ENCODE measurements at places on chromosomes 6 and 20. TPM values are rescaled to one million over a fixed set of nuclear protein-coding genes. Genes with fewer than 3 reads are reported as not detected.

TFAP2A gene
- not detected for total RNA-seq

SNAP91 gene
- total RNA-seq = not detected

CALHM4 gene
- 0.25 TPM for total RNA-seq

DSP gene
- 59.2 TPM for total RNA-seq

DDX43 gene
- total RNA-seq = 0.32 TPM

NOX3 gene
- total RNA-seq = not detected

TBXT gene
- total RNA-seq = not detected

IPCEF1 gene
- total RNA-seq = 0.32 TPM

ASCC3 gene
- total RNA-seq = 111 TPM

ADGB gene
- total RNA-seq = not detected

GLP1R gene
- total RNA-seq = not detected

KHDC1L gene
- not detected for total RNA-seq

MUC22 gene
- total RNA-seq = not detected

PPP1R3G gene
- total RNA-seq = 0.16 TPM

GRM1 gene
- under 0.01 TPM for total RNA-seq

NKX2-2 gene
- total RNA-seq = not detected

ID4 gene
- 0.19 TPM for total RNA-seq

SYNGAP1 gene
- 2.6 TPM for total RNA-seq

PRPH2 gene
- 0.49 TPM for total RNA-seq

SDCBP2 gene
- total RNA-seq = 6.0 TPM

HSPA1L gene
- 1.8 TPM for total RNA-seq

C20orf96 gene
- 4.2 TPM for total RNA-seq

PACRG gene
- not detected for total RNA-seq

RGS17 gene
- 0.65 TPM for total RNA-seq

TRAPPC3L gene
- total RNA-seq = under 0.01 TPM

LAMA5 gene
- total RNA-seq = 72.9 TPM

PGC gene
- total RNA-seq = not detected

TOX2 gene
- total RNA-seq = 1.7 TPM

JPH2 gene
- total RNA-seq = 0.63 TPM

CST2 gene
- not detected for total RNA-seq
